CD14-positive monocyte (primary cell): ENCODE measurements at places on chromosomes 7 and 10. TPM values are rescaled to one million over a fixed set of nuclear protein-coding genes. Genes with fewer than 3 reads are reported as not detected.

DNA sequence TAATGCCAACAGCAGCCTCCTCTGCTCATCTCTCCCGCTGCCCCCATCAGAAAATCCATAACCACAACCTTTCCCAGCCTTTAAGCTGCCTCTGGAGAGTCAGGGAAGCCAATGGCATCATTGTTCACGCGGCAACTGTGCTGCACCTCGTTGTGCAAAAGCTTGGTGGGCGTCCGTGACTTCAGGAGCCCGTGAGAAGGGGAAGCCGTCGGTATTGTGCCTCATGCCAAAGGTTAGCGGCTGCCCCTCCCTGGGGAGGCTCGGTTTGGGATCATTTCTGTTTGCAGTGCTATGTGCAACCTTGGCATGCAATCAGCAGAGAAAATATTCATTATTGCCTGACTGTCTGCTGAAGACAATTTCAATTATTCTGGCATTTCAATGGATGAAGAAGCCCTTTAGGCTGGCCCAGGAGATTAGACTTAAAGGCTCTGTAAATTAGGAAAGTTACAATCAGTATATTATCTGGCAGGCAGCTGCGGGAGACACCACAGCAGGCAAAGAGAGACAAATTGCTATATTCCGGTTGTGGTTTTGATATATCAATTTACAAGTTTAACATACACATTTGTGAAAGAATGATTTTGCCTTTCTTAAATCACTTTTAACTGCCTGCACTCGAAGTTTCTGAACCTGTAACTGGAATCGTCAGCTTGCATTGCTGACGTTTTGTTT, 244.5 kb downstream of the GATA3 start:
- no peaks in the 10 kb centered on the region for H3K27me3 ChIP-seq
- no peak overlapping the region for H3K4me3 ChIP-seq
- no peaks in the 10 kb centered on the region for H3K4me1 ChIP-seq
- no peak for DNase-seq

DNA sequence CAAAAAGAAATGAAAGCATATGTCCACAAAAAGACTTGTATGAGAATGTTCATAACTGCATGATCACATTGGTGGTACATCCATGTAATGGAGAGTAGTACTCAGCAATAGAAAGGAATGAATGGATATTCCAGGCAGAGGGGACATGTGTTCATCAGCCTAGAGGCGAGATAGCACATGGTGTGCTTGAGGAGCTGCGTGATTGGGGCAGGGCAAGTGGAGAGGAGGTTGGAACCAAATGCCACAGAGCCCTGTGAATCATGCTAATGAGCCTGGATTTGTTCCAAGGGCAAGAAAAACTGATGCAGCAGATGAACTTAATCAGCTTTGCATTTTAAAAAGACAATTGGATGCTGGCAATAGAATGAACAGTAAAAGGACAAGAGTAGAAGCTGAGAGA, 73.3 kb downstream of the C10orf90 start:
- DNase-seq, result no peak
- H3K27me3 ChIP-seq, result no peaks in the 10 kb centered on the region
- no peaks in the 10 kb centered on the region for H3K4me1 ChIP-seq
- no peaks in the 10 kb centered on the region for H3K36me3 ChIP-seq

GRCh38 chr7:122686360-122686878, 12.5 kb downstream of the RNF133 start:
- no peaks in the 10 kb centered on the region for H3K27me3 ChIP-seq
- no peak overlapping the region for H3K4me3 ChIP-seq
- H3K4me1 ChIP-seq, result no peaks in the 10 kb centered on the region
- no peak for DNase-seq

DNA sequence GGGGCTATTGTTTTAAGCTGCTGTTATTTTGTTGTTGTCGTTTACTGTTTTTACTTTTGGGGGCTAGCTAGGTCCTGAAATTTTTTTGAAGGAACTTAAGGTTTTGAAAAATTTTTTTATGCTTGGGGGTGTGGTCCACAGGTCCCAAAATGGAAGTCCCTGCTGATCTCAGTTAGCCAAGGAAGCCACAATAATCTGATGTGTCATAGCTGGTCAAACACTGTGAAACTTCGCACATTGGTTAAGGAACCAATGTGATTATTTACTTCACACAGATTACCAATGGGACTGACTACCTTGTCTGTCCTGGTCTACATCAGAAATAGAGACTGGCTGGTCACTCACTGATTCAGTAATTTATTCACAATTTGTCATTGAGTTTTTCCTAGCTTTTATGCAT, 29.5 kb upstream of the HYCC1 start:
- no peak overlapping the region for H3K27ac ChIP-seq
- no peaks in the 10 kb centered on the region for H3K4me1 ChIP-seq
- no peak overlapping the region for H3K4me3 ChIP-seq
- no peaks in the 10 kb centered on the region for H3K36me3 ChIP-seq

ANKRD7 gene
- not detected in 2 replicates for polyA plus RNA-seq

DNA sequence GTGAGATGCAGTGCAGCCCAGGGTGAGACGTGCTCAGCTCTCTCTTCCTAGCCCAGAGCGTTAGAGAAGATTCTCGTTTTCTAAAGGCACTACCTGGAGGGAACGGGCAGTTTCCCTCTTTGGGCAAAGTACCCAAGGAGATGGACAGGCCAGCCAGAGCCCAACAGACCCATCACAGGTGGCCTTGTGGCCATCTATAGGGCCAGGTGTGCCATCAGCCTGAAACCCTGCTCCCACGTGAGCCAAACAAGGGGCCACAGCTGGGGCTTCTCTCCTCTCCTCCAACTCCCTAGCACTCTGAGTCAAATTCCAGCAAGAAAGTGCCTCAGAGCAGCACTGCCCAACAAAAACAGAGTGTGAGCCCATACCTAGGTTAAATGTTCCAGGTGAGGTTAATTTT, 22.3 kb downstream of the CHST15 start:
- no peak overlapping the region for H3K4me3 ChIP-seq
- H3K27ac ChIP-seq, result no peak overlapping the region
- peaks cover 52% of the 10 kb centered on the region for H3K36me3 ChIP-seq
- DNase-seq, result no peak
